ENCODE measurements at places on chromosomes 11 and 22. TPM values are rescaled to one million over a fixed set of nuclear protein-coding genes. Genes with fewer than 3 reads are reported as not detected.

Gene TSKU
- 3.2 TPM for total RNA-seq

Gene NLRP14
- 0.08 TPM for total RNA-seq

DNA sequence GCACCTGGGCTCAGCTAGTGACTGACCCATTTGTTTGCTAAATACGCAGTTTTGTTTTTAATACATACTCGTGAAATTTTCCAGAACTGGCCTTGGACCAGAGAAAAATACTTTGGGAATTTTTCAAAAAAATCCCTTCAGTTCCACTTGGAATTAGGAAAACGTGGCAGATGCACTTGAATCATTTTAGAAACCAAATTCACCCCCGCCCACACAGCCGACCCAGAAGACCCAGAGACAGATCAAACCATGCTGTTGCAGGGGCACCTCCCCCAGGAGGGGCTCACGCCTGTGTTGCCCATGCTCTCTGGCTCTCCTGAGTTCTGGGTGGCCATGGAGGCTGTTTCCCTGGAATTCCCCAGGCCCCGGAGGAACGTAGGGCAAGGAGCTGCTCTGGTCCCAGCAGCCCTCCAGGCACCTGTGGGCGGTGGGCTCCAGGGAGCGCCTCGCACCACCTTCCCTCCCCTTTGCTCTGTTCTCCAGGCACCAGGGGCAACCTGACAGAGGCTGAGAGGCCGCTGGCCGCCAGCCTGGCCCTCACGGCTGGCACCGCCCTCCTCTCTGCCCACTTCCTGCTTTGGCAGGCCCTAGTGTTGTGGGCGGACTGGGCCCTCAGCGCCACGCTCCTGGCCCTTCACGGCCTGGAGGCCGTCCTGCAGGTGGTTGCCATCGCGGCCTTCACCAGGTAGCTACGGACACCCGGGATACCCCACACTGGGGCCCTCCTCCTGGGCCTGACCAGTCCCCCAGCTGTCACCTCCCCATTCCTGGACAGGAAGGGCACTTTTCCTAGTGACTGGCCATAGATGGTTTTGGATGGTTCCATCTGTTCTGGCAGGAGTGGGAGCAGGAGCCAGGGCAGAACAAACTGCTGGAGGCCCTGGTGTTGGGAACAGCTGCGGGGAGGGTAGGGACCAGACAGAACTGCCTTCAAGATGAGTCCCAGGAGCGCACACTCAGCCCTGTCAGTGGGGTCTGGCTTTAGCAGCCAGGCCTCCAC lies 3.3 kb upstream of the EPS8L2 start:
- ATAC-seq: peak; percentile 50

DNA sequence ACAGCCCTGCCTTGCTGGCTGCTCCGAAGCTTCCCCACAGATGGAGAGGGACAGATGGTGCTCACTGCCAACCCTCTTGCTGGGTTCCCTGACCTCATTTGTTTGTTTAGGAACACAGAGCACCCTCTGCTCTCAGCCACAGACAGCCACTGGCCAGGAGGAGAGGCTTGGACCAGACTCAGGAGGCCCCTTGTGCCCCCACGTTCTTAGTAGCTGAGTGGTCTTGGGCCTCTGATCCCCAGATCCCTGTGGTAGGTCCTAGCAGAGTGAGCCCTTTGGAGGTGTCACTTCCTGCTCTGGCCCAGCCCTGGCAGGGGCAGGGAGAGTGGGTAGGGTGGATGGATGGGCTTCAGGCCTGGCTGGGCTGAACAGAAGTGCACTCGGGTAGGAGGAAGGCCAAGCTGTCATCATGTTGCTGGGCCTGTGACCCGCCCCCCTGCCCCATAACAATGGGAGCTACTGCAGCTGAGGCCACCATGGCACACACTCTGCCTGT lies 84.0 kb downstream of the DHCR7 start:
- ATAC-seq: no peak

Gene MUC2
- total RNA-seq: not detected

- peak; percentile 22 for ATAC-seq
Observed at GRCh38 chr11:68039526-68040086, 781 bp downstream of the TCIRG1 start.

- ATAC-seq: no peak
Observed at GRCh38 chr22:26766510-26767350, 109.3 kb downstream of the MIAT start.

DNA sequence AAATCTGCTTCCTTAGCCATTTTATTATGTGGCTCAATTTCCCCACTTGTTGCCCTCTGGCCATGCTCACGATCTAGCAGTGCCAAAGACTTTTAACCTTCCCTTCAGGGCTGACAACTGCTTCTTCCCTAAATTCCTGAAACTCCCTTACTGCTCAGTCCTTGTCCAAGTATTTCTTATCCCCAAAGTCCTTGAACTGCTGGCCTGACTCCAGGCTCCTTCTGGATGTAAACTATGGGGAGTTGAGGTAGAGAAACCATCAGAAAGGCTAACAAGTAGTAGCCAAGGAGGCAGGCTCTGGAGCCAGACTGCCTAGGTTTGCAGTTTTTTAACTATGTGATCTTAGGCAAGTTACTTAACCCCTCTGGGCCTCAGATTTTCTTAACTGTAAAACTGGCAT lies 258.7 kb upstream of the CCDC90B start:
- ATAC-seq: no peak

Gene PANX2
- total RNA-seq: 2.5 TPM

Gene RAB36
- 0.61 TPM for total RNA-seq

DNA sequence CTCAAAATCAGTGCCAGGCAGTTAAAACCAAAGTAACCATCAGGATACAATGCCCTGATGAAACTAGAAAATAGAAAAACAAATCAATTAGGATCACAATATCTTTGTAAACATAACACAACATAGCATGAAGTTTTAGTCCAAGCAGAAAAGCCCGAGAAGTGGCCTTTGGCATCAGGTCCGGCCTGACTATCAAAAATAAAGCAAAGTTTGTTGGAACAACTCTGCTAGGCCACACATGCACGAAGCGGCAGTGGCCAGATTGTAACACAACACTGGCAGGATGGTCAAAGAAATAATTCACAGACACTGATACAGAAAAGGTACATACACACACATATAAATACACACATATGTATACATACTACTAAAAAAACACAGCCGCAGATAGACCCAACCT lies 26.9 kb downstream of the CDON start:
- no peak for ATAC-seq

DNA sequence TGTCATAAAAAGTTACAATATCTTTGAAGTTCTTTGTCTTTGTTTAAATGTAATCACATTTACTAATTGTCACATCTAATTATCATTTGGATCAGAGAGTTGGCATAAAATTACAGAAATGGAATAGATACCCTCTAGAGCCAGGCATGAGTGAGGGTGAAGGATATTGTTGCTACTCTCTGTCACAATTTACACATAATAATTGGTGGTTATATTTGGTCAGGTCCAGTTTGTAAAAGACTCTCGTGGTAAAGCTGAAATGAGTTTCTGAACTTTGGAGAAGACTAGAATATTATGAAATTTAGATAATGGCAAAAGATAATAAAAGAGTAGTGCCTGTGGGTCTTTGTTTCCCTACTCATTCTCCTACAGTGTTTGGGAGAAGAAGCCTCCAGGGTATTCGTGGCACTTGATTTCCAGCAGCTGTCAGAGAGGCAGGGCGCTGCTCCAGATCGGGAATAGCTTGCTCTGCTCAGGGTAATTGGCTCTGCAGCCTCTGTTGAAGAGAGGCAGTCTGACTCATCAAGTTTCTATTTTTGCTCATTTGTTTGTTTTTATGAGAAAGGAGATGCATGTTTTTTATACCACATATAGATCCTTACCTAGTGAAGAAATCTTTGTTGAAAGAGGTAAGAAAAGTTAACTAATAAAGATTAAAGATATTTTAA lies 349.9 kb downstream of the CNTN5 start:
- no peak for ATAC-seq

GRCh38 chr22:20020533-20021195 lies at the start of gene TANGO2:
Gene TANGO2, plus strand, starts transcription at chr22:20021110. Its CDS starts 15,689 bp downstream, at chr22:20036799.
- ATAC-seq: peak; percentile 94

- no peak for ATAC-seq
Observed at GRCh38 chr11:25769287-25769686, 562.6 kb upstream of the ANO3 start.

DNA sequence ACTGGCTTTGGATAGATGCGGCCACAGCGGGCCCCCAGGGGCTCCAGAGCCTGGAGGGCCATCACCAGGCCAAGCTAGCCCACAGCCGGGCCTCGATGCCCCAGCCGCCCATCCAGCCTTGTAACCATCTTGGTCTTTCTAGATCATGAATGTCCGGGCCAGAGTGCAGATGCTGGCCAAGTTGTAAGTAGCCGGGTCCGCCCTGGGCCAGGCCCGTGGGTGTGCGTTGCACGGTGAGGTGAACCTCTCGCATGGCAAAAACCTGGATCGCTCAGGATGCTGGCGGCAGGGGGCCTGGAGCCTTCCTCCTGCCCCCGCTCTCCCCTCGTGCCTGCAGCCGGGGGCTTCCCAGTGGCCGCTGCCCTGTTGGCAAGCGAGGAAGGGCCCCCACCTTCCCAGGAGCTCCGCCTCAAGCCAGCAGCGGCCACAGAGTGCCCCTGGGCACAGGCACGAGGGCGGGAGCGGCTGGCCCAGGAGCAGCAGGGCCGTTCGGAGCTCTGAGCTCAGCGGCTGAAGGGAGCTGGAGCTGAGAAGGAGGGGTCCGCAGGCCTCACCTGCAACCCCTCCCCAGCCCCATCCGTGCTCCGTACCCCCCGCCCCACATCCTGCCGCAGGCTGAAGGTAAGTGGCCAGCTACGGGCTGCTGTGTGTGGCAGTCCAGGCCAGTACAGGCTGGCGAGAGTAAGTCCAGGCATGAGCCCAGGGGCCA lies 10.9 kb upstream of the MRPL23 start:
- ATAC-seq: no peak

DNA sequence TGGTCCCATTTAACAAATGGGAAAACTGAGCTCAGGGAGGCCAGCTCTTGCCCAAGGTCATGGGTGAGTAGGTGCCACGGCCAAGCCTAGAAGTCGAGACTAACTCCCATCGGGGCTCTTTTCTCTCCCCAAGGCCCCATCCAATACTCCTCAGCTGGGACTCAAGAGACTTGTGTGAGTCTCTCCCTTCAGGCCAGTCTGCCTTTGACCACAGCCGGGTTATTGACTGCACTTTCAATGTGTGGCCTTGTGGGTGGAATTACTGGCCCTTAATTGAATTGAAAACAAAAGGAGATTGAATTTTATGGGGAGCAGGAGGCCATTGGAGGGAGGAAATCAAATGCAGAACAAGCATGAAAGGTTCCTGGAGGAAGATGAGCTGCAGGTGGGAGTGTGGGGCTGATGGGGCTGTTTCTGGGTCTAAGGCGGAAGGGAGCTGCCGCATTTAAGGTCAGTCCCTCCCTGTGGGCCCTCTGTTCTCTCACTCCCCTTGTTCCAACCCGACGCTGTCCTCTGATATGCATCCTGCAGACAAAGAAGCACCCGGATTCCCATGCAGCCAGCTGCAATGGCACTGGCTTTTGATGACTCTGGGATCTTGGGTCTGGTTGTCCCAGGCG lies 552.8 kb downstream of the MIAT start:
- ATAC-seq: no peak

- ATAC-seq: no peak
Observed at GRCh38 chr11:46118702-46119351, 2.4 kb downstream of the PHF21A start.

- no peak for ATAC-seq
Observed at GRCh38 chr11:99934008-99934407, 753.1 kb upstream of the ARHGAP42 start.

- ATAC-seq: no peak
Observed at GRCh38 chr11:62146476-62147200, 22.8 kb downstream of the INCENP start.

GRCh38 chr11:10824888-10825287 lies 16.2 kb upstream of the EIF4G2 start:
- no peak for ATAC-seq

- no peak for ATAC-seq
Observed at GRCh38 chr11:11813288-11813962, 28.3 kb upstream of the USP47 start.

DNA sequence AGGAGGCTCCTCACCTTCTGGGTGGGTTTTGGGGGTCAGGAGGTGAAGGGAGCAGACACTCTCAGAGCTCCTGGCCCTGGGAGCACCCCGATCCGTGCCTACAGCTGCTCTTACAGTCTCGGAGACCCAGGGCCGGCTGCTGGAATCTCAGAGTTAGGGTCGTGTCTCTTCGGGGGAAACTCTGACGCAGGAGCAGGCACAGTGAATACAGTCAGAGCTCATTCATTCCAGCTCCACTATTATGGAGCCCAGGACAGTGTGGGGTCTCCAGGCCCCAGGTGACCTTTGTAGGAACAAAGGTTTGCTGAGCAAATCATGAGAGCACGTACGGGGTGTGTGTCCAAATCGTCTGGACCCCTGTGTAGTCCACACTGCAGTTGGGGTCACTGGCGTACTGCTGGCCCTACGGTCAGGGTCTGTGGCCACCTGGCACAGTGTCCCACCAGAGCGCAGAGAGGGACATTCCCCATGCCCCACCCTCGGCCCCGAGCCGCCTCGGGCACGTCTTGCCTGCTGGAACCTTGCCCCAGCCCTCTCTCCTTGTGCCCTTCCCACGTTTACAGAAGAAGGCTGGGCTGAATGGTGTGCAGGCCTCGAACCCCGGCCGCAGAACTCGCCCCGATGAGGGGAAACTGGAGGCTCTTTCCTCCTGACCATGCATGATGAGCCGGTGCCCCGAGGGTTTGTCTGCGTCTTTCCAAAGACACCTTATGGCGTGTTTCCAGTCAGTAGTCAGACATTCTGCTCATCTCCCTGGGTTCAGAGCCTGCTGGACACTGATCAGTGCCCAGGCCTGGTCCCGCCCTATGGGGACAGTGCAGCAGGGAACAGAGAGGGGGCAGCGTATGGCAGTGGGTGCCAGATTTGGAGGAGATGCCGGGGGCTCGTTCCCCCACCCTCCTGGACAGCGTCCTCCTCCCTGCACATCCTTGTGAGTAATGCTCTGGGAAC lies 1166.6 kb downstream of the BRD1 start:
- ATAC-seq: no peak

DNA sequence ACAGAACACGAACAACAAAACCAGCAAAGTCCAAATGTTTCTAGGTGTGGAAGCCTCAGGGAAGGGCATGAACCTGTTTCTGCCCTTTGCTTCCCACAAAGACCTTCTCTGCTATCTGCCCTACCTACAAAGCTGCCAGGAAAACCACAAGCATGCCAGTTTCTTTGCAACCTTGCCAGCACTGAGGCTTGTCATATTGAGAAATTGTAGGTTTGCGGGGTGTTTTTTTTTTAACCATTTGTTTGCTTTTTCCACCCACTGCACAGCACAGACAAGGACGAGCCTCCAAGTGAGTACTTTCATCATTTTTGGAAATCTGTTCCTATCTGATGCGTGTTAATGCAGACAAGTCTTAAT lies 12.8 kb downstream of the PARVG start:
- ATAC-seq: peak; percentile 55

Gene HMBS
- total RNA-seq: 15.7 TPM

GRCh38 chr22:42222140-42222539 lies 48.3 kb downstream of the TCF20 start:
- ATAC-seq: peak; percentile 17

GRCh38 chr11:3145206-3145520 lies 19.9 kb downstream of the OSBPL5 start:
- no peak for ATAC-seq

GRCh38 chr22:42856179-42856864 lies 751 bp downstream of the ARFGAP3 start:
- peak; percentile 53 for ATAC-seq

Gene OR9Q1
- not detected for total RNA-seq

Measured in activated T-helper 17 cell treated with anti-CD3 and anti-CD28 coated beads, Interleukin-2, amount 50 U/mL, for 72 hours (primary cell).